ENCODE measurements at places on chromosomes 1 and 21.

GRCh38 chr1:164617377-164618201 lies 58.6 kb downstream of the PBX1 start:
- DNase-seq: no peak

GRCh38 chr1:25148673-25149300 lies 83.5 kb downstream of the SYF2 start:
- DNase-seq: no peak

GRCh38 chr1:170261669-170262068 lies 115.9 kb downstream of the NTMT2 start:
- DNase-seq: no peak

- DNase-seq: no peak
Measured at GRCh38 chr21:42439284-42440186, 35.8 kb downstream of the UBASH3A start.

- DNase-seq: no peak
Measured at GRCh38 chr21:17789069-17789468, 30.1 kb downstream of the C21orf91 start.

DNA sequence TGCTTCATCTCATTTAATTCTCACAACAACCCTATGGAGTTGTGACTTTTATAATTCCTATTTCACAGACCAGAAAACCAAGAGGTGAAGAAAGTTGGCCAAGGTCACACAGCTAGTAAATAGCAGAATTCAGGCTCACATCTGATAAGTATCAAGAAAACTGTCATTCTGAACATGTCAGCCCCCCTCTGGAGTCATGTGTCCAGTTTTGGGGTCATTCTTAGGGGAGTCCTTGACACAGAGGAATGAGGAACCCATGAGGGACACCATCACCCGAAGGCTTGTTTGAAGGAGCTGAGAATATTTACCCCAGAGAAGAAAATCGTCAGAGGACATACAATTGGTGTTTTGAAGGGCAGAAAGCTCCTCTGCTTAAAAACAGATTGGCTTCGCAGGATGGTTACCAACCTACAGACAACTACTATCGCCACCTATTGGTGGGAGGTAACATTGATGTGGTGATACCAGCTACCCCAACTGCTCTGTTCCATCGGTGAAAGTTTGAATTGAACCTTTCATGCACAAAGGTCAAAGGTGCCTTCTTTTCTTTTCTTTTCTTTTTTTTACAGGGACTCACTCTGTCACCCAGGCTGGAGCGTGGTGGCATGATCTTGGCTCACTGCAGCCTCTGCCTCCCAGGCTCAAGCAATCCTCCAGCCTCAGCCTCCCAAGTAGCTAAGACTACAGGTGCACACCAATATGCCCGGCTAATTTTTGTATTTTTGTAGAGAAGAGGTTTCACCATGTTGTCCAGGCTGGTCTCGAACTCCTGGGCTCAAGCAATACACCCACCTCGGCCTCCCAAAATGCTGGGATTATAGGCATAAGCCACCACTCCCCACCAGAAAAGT lies 31.3 kb downstream of the NCMAP start:
- peak; percentile 32 for DNase-seq

All from NCI-H2171 (cell line).